ENCODE measurements at places on chromosomes 7 and 10.
A peak's percentile ranks its signal among the peaks of the same experiment; 100 is the strongest.

DNA sequence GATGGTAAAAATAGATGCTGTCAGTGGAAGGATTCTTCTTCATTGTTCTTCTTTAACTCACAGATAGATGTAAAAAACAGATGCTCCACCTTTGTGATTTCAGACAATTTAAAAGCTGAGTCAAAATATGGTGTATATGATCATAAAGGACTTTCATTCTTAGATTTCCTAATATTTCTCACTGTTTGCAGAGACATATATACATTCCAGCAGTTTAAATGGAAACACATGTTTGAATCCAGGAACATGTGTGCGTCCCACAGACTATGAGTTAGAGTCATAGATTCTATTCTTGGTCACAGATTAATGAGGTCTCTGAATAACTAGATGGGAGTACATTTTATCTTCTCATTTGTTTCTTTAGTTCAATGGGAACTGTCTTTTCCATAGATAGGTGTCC, 109.6 kb downstream of the BICC1 start:
- H3K4me3 ChIP-seq = no peak overlapping the region
- H3K36me3 ChIP-seq = no peaks in the 10 kb centered on the region
- no peak for DNase-seq
- no peak overlapping the region for H3K27ac ChIP-seq
- peaks cover 11% of the 10 kb centered on the region for H3K4me1 ChIP-seq

DNA sequence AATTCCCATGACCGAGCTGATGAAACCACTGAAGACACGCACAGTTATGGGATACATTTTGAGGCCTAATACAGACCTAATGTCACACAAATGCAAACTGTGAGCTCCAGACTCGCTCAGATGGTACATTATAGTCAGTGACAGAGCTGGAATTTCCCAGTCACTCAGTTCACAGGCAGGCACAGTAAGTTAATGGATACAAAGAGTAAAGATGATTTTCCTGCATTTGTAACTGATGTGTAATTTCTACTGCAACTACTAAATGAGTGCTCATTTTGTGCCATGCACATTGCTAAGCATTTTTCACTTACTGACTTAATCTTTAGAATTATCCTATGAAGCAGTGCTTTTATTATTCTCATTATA, 56.5 kb downstream of the ENO4 start:
- no peak overlapping the region for H3K27ac ChIP-seq
- H3K27me3 ChIP-seq = no peaks in the 10 kb centered on the region
- H3K4me3 ChIP-seq = no peak overlapping the region
- DNase-seq = no peak
- H3K4me1 ChIP-seq = no peaks in the 10 kb centered on the region
- peaks cover 14% of the 10 kb centered on the region for H3K36me3 ChIP-seq

- no peak overlapping the region for H3K4me3 ChIP-seq
- H3K36me3 ChIP-seq = no peaks in the 10 kb centered on the region
- no peaks in the 10 kb centered on the region for H3K27me3 ChIP-seq
These were observed 32.1 kb downstream of the LRRC27 start for GRCh38 chr10:132363921-132364593.

DNA sequence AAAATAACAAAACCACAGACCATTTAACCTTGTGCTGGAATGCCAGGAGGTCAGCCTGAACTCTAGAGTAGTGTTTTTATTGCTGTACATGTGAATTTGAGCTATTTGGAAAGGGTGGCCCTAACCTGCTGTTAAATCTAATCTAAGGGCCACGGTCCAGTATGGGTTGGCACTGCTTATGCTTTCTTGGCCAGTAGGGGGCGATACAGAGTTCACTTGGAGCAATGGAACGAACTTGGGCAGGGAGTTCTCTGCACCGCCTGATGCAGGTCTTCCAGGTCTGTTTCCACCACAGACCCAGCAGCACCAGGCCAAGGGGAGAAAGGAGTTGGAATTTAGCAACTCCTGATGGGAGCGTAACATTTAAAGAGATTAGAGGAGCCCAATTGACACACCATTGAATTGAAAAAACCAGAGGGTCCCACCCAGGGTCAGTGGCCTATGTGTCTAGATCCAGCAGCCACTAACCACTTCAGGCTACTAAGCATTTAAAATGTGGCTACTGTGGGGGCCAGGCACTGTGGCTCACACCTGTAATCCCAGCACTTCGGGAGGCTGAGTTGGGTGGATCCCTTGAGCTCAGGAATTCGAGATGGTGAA, 75.7 kb upstream of the EFCAB10 start:
- no peaks in the 10 kb centered on the region for H3K27me3 ChIP-seq
- no peak overlapping the region for H3K27ac ChIP-seq
- H3K36me3 ChIP-seq = no peaks in the 10 kb centered on the region
- H3K4me3 ChIP-seq = no peak overlapping the region
- DNase-seq = no peak

DNA sequence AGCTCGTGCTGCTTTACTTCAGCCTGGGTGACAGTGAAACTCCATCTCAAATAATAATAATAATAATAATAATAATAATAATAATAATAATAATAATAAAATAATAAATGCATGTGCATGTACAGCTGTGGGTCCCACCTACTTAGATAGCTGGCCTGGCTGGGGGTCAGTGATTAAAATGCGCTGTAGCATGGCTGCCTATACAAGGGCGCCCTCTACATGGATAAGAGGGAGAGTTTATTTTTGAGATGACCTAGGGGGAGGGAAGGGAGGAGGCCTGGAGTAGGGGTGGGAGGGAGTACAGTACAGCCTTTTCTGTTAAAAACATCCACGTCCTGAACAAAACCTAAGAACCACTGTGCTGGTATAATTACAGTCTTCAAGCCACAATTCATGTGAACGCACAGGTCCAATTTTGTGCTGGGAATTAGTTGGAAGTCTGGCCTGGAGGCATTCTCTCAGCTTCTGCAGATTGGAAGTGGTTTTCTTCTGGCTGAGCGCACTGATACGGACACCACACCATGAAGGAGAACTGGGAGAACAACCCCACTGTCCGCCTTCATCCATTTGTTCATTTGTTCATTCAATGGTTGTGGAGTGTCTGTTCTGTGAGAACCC, 146.5 kb downstream of the TMEM178B start:
- H3K27me3 ChIP-seq = no peaks in the 10 kb centered on the region
- no peak for DNase-seq
- H3K36me3 ChIP-seq = no peaks in the 10 kb centered on the region
- H3K4me1 ChIP-seq = no peaks in the 10 kb centered on the region
- H3K27ac ChIP-seq = no peak overlapping the region
- H3K4me3 ChIP-seq = no peak overlapping the region

DNA sequence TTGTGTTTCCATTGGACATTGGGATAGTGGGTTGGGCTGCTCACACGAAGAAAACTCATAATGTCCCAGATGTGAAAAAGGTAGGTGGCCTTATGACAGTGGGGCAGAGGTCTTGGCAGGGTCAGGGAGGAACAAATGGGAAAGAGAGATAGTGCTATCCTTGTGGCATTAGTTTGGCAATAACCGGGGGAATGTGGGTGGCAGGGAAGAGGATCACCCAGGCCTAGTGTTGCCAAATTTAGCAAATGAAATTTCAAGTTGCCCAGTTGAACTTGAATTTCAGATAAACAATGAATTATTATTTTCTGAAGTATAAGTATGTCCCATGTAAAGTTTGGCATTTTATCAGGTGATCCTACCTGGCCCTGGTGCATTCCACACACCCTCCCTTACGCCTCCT, 789 bp downstream of the PDE6C start:
- no peak overlapping the region for H3K27ac ChIP-seq
- H3K4me1 ChIP-seq = no peaks in the 10 kb centered on the region
- H3K27me3 ChIP-seq = no peaks in the 10 kb centered on the region
- no peak overlapping the region for H3K4me3 ChIP-seq
- no peak for DNase-seq

DNA sequence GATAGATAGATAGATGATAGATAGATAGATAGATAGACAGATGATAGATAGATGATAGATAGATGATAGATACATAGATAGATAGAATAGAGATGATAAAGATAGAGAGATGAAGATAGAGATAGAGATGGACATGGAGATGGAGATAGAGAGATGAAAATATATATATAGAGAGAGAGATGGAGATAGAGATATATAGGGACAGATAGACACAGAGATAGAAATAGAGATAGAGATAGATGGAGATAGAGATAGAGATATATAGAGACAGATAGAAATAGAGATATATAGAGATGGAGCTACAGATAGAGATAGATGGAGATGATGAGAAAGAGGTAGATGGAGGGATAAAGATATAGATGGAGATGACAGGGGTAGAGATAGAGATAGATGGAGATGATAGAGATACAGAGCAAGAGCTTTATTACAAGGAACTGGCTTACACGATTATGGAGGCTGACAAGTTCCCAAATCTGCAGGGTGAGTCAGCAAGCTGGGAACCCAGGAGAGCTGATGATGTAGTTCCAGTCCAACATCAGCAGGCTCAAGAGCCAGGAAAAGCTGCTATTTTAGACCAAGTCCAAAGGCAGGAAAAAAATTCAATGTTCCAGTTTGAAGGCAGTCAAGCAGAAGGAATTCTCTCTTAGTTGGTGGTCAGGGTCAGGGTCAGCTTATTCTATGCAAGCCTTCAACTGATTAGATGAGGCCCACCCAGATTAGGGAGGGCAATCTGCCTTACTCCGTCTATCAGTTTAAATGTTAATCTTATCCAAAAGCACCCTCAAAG, 37.1 kb downstream of the CAV1 start:
- no peak for DNase-seq
- peaks cover 22% of the 10 kb centered on the region for H3K36me3 ChIP-seq
- H3K27me3 ChIP-seq = no peaks in the 10 kb centered on the region
- no peaks in the 10 kb centered on the region for H3K4me1 ChIP-seq
- no peak overlapping the region for H3K4me3 ChIP-seq

- no peaks in the 10 kb centered on the region for H3K27me3 ChIP-seq
- H3K4me3 ChIP-seq = no peak overlapping the region
- H3K27ac ChIP-seq = no peak overlapping the region
- no peaks in the 10 kb centered on the region for H3K4me1 ChIP-seq
These were observed 26.8 kb upstream of the SORCS3 start for GRCh38 chr10:104614245-104614831.

GRCh38 chr10:72702868-72703581, 11.1 kb downstream of the MCU start:
- H3K4me3 ChIP-seq = no peak overlapping the region
- H3K36me3 ChIP-seq = 0 out of 2 replicates have a peak, but pooled peaks cover 1% of the 10 kb centered on the region
- no peak overlapping the region for H3K27ac ChIP-seq
- H3K4me1 ChIP-seq = peaks cover 5% of the 10 kb centered on the region
- DNase-seq = no peak

- H3K4me1 ChIP-seq = no peaks in the 10 kb centered on the region
- no peaks in the 10 kb centered on the region for H3K27me3 ChIP-seq
- DNase-seq = no peak
- H3K36me3 ChIP-seq = no peaks in the 10 kb centered on the region
These were observed 9.8 kb downstream of the ZNF775 start for GRCh38 chr7:150388709-150389531.

GRCh38 chr7:145313551-145313950, 477.7 kb upstream of the TPK1 start:
- H3K4me3 ChIP-seq = no peak overlapping the region
- DNase-seq = no peak
- no peaks in the 10 kb centered on the region for H3K27me3 ChIP-seq
- no peak overlapping the region for H3K27ac ChIP-seq
- H3K4me1 ChIP-seq = no peaks in the 10 kb centered on the region

DNA sequence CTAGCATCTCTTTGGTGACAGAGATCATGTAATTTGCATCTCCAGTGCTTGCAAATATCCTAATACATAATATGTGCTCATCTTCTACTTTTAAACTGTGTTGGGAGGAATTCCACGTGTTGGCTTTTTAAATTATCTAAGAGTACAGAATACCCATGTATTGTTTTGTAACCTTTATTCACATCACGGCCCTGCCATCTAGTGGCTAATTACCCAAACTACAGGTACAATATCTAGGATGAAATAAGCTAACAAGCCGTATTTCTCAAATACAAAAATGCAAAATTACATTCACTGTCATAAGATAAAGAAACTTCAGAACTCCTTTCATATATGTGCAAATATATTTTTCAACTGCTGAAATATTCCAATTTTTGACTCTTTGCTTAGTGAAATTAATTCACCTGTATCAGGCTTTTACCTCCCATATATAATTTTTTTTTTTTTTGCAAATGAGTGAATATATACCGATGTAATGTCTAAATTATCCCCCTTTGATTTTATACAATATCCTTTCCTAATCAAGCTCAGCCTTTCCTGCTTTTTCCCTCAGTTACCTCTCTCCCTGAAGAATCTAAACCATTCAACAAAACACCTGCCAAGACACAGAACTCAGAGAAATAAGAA, 30.3 kb upstream of the LSM8 start:
- H3K4me3 ChIP-seq = no peak overlapping the region
- H3K27me3 ChIP-seq = peaks cover 7% of the 10 kb centered on the region
- no peak overlapping the region for H3K27ac ChIP-seq
- H3K4me1 ChIP-seq = no peaks in the 10 kb centered on the region
- peak; percentile 16 for DNase-seq

GRCh38 chr7:33814936-33815335, 90.4 kb upstream of the BMPER start:
- no peak for DNase-seq
- H3K36me3 ChIP-seq = no peaks in the 10 kb centered on the region
- H3K4me3 ChIP-seq = no peak overlapping the region
- no peak overlapping the region for H3K27ac ChIP-seq

DNA sequence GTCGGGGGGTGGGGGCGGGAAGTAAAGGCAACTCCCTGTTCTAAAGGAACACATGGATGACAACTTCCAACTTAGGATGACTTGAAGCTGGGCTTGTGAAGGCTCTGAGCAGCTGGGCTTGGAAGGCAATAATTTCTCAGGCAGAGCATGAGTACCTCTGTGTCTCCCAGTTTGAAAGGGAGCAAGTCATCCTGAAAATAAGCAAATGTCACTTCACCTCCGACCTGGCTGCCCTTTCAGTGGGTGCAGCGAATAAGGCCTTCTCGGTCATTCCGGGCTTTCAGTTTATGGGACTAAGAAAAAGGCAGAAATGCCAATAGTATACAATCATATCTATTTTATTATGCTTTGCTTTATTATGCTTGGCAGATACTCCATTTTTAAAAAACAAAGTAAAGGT, 15.3 kb upstream of the ADAMTS14 start:
- no peaks in the 10 kb centered on the region for H3K27me3 ChIP-seq
- no peak overlapping the region for H3K4me3 ChIP-seq
- H3K4me1 ChIP-seq = peaks cover 36% of the 10 kb centered on the region
- no peak overlapping the region for H3K27ac ChIP-seq
- H3K36me3 ChIP-seq = no peaks in the 10 kb centered on the region

GRCh38 chr7:81036057-81036456, 117.2 kb upstream of the SEMA3C start:
- H3K4me3 ChIP-seq = no peak overlapping the region
- H3K4me1 ChIP-seq = no peaks in the 10 kb centered on the region
- no peak overlapping the region for H3K27ac ChIP-seq
- no peak for DNase-seq

GRCh38 chr7:156986378-156986777, 24.1 kb downstream of the MNX1 start:
- H3K4me1 ChIP-seq = no peaks in the 10 kb centered on the region
- H3K27me3 ChIP-seq = no peaks in the 10 kb centered on the region
- no peaks in the 10 kb centered on the region for H3K36me3 ChIP-seq
- DNase-seq = no peak
- no peak overlapping the region for H3K4me3 ChIP-seq

DNA sequence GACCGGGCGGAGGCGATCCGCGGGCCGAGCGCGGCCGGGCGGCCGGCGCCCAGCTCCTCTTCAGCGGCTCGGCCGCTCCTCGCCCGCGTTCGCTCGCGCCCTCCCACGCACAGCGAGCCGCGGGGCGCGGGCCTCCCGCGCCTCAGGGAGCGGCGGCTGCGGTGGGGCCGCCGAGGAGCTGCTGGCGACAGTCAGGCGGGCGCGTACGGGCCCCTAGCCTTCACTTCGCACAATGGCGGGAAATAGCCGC, at the start of gene MCMBP:
Gene MCMBP (minus strand): TSS at position 234 of the 250 bp plus-strand sequence. CDS start 259 bp downstream, outside the sequence.
- no peaks in the 10 kb centered on the region for H3K27me3 ChIP-seq
- peaks cover 27% of the 10 kb centered on the region for H3K36me3 ChIP-seq
- peaks cover 18% of the 10 kb centered on the region for H3K4me1 ChIP-seq
- peak within 1 kb of the TSS; percentile 76 for H3K27ac ChIP-seq

All from SJSA1 (cell line).